ENCODE measurements at places on chromosomes 12 and 14.

DNA sequence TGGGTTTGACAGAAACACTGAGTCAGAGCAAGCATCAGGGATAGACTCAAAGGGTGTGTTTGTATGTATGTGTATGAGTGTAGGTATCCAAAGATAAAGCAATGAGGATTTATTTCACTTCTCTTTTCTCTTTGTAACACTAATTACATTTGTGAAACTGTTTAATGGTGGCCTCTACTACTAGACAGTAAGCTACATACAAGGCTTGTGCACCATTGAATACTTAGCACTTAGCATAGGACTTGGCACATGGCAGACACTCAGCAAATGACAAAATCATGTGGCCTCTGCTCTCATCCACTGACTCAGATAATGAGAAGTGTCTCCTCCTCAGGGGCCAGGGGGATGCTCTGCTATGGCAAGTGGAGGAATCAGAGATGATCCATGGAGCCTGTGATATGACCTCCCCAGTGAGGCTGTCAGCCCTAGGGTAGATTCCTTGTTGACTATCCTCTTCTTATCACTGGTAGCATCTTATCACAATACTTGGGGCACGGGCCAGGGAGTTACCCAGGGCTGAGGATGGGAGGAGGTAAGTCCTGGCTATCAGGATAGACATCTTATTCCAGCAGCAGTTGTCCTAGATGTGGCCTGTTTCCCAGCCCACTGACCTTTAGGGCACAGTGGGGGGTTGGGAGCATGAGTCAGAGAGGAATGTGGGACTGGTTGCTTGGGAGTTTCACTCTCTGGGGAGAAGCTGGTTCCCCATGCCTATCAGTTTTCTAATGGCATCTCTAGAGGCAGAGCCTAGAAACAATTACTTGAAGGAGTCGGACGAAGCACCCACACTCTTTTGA, 71.2 kb upstream of the HOXC13 start:
- DNase-seq, result no peak

GRCh38 chr14:92635031-92635430, 113.4 kb downstream of the LGMN start:
- no peak for DNase-seq

- no peak for DNase-seq
Measured at GRCh38 chr12:58812214-58812613, 108.1 kb downstream of the LRIG3 start.

DNA sequence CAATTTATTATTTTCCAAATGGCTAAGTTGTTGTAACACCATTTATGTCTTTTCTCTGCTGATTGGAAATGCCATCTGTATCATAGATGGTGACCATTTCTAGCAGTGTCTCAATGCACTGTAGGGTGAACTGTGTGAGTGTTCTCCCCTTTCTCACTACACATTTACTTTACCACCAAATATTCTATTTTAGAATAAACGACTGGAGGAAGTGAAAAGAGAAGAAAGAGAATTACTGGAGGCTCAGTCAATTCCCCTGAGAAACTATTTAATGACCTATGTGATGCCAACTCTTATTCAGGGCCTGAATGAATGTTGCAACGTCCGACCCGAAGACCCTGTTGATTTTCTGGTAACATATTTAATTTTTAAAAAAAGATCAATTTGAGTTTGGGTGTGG, 15.5 kb upstream of the PAPOLA start:
- no peak for DNase-seq

GRCh38 chr14:52950410-52950897, 396 bp downstream of the FERMT2 start:
- DNase-seq, result no peak

- DNase-seq, result no peak
Measured at GRCh38 chr12:96215919-96216273, 21.7 kb downstream of the ELK3 start.

DNA sequence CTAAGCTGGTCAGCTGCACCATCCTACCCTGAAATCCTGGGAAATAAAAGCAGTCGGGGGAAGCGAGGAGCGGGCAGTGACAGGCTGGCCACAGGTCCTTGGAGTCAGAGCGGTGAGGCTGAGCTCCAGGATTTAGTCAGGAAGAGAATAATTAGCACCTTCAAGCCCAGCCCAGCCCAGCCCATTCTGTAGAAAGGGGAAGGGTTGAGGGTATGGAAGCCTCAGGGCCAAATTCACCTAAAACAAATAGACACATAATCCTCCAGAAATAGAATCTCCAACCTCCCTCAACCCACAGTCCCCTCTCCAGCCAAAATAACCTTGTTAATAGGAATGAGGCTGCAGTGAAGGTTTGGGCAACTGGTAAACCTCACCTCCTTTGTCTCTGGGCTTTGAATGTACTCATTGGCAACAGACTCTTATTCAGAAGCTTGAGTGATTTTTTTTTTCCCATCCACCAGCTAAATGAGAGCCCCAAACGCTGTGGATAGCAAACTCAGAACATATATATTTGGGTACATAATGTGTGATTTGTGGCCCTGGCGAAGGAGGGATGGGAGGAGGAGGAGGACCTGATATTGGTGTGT, 334.1 kb downstream of the DPF3 start:
- no peak for DNase-seq

GRCh38 chr14:51546099-51546498, 105.6 kb upstream of the FRMD6 start:
- no peak for DNase-seq

DNA sequence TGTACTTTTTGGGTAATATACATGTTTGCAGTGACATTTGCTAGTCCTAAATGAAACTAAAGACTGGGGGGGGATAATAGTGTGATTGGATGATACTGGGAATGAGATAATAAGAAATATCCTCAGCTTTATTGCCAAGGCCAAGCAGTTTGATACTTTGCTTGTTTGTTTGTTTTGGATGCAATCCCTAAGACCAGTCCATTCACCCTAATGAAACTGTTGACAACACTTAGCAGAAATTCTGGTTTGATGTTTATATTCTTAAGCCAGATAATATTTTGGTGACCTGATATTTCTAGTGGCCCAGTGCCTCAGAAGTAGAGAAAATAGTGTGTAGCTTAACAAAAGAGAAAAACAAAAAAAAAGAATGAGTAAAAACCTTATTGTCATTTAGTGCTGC, 1.8 kb downstream of the PHC1 start:
- no peak for DNase-seq

DNA sequence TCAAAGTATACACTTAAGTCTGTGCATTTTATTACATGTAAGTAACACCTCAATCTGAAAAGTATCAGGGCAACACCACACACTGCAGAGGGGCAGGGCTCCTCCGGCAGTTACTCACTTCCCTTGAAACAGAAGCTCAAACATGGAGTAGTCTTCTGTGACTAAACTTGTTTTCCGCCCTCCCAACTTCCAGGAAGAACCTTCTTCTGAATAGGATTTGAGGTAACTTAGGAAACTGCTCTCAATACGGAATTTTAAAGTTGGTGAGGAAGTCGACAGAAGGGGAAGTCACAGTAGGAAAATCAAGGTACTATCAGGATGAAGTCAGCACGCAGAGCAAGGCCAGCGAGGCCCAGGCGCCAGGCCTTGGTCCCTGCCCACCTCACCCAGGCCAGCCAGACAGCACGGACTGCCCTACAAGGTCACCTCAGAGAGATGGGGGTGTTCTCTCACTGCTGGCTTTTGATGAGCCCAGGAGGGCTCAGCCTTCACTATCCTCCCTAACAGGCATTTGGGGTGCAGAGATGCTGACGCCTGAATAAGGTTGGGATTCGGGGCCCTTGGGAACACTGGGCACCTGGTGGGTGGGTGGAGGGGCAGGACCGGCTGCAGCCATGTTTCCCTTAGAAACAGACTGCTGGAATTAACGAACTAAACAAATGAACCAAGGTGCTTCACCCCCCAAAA, 5.8 kb downstream of the ANKRD9 start:
- no peak for DNase-seq

DNA sequence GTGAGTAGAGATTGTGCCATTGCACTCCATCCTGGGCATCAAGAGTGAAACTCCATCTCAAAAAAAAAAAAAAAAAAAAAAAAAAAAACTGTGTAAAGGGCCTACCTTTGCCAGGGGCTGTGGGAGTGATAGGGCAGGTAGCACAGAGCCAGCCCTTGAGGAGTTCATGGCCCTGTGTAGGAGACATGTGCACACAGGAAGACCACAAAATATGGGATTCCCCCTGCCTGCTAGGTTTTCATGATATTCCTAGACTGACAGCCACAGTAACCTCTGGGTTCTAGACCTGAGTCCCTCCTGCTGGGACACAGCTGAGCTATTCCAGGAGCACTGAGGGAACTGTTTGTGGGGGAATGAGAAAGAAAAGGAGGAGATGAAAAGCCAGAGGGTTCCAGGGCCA, 8.3 kb upstream of the SPTSSA start:
- no peak for DNase-seq

DNA sequence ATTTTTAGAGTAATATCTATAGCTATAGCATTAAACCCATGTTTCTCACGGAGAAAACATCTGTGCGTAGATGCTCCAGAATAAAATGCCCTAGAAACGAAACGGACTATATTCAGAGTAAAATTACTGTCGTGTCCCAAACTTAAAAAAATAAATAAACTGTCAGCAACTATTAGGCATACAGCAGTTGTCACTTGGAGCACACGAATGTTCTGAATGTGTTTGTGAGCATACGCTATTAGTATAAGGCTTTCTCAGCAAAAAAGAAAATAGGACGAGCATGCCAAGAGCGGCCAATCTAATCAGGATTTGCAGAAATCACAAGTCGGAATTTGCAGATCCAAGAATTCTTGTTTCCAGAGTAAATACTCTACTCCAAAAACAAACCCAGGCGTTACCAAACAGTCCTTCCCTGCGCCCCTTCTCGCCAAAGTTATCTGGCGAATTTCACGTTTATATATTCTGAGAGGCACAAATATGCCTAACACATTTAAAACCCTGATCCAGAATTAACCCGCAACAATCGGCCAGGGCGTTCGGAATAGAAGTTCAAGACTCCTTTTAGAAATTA, 836 bp downstream of the PTPN21 start:
- DNase-seq, result no peak

GRCh38 chr12:52370926-52371608, 3.8 kb upstream of the KRT85 start:
- no peak for DNase-seq

DNA sequence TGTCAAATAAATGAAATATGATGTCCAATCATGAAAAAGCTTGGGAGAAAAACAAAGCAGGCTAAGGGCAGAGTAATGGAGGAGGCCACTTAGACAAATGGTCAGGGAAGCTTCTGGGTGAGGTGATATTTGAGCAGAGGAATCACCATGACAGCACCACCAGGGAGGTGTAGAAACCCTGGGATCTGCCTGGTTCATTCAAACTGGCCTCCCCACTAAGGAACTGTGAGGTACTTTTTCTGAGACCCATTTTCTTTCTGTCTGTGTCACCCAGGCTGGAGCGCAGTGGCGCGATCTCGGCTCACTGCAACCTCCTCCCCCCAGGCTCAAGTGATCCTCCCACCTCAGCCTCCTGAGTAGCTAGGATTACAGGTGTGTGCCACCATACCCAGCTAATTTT, 7.8 kb upstream of the SSH1 start:
- no peak for DNase-seq

GRCh38 chr12:56084958-56085543, 5.1 kb downstream of the ERBB3 start:
- no peak for DNase-seq

- DNase-seq, result no peak
Measured at GRCh38 chr14:51039252-51039651, 55.7 kb downstream of the TRIM9 start.

DNA sequence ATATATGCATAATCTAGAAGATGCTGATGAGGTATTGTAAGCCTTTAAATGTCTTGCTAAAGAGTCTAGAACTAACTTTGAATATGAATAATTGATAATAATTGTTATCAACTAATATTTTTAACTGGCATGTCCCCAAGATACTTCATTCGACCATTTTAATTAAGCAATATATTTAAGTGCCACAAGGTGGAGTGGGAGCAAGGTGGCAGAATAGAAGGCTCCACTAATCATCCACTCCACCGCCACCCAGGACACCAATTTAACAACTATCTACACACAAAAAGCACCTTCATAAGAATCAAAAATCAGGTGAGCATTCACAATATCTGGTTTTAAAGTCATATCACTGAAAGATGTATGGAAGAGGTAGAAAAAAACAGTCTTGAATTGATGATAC, 409.6 kb downstream of the SEC23A start:
- no peak for DNase-seq

DNA sequence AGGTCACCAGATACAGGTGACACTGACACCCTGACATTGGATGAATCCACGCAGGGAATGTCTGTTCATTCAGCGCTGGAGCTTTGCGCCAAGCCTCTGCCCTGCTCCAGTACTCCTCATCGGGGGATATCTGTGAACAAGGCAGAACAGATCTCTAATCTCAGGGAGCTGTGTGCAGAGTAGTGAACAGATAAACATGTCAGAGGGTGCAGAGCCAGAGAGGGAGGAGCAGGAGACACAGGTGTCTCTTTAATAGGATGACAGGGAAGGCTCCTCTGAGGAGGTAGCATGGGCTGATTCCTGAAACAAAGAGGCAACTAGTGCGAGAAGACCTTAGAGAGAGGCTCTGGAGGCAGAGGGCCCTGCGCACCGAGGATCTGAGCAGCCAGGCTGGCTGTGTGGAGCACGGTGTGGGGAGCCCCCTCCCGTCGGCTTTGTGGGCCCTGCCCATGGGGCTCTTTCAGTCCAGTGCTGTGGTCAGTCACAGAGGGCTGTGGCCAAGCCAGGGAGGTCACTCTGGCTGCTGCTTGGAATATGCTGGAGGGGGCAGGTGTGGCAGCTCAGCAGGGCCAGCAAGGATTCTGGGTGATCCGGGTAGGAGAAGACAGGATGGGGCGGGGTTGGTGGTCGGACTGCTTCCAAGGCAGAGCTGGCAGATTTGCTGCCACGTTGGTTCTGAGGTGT, 55.6 kb downstream of the TECPR2 start:
- no peak for DNase-seq

DNA sequence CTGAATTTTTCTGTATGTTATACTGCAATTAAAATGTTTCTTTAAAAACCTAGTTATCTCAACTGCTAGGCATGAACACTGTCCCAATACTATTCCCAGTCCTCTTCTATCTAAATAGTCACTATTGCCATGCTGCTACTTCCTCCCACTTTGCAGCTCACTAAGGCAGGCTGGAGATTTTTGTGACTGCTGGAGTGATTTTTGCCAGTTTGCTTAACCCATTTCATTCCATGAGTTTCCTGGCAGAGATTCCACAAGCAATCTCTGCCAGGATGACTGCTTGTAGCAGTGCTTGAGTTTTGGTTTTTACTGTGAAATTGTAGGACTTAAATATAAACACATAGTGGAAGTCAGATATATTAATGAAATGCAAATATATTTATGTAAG, 80.8 kb downstream of the BHLHE41 start:
- no peak for DNase-seq

DNA sequence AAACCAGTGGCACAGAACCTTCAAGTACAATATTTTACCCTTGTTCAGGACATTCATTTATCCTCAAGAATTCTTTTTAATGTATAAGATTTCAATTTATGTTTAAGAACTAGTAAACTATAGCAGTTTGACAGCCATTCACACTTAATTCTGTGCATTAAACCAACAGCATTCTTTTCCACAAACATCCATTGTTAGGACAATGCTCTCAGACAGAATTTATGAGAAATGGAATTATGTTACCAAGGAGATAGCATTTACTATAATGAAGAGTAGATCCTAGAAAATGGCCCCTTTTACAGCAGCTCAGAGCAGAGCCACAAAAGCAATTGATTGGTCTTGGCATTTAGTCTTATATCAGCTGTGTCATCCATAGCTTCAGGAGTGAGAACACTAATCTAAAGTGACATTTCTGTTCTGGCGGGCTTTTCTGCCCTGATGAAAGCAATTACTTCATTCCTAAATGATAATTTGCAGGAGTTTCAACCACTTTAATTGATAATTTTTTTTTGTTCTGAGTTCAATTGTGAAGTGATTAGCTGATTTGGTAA, 268.9 kb downstream of the NPAS3 start:
- no peak for DNase-seq

- no peak for DNase-seq
Measured at GRCh38 chr14:91065266-91065665, 4.8 kb upstream of the RPS6KA5 start.
